ENCODE measurements at places on chromosomes 6 and 20.

- no peak for DNase-seq
These were observed 96.9 kb downstream of the MKKS start for GRCh38 chr20:10336959-10337729.

- no peak for DNase-seq
These were observed 90.7 kb upstream of the CCDC28A start for GRCh38 chr6:138682704-138683527.

DNA sequence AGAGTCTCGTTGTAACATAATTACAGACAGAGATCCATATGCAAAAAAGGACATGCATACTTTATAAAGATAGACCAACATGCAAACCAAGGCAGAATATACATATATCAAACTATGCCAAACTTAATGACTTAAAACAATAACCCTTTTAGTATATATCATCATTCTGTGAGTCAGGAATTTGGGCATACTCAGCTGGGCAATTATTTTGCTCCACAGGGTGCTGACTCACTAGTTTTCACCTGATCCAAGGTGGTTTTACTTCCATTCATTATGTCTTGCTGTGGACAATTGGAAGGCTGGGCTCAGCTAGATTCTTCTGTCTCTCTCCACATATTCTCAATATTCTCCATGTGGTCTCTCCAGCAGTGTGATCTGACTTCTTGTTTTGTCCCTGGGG is 41.2 kb upstream of the RNF146 start:
- no peak for DNase-seq

- DNase-seq, result no peak
These were observed 567.3 kb upstream of the BTBD3 start for GRCh38 chr20:11350126-11351005.

- DNase-seq, result no peak
These were observed 24.8 kb downstream of the TMX4 start for GRCh38 chr20:7994809-7995208.

DNA sequence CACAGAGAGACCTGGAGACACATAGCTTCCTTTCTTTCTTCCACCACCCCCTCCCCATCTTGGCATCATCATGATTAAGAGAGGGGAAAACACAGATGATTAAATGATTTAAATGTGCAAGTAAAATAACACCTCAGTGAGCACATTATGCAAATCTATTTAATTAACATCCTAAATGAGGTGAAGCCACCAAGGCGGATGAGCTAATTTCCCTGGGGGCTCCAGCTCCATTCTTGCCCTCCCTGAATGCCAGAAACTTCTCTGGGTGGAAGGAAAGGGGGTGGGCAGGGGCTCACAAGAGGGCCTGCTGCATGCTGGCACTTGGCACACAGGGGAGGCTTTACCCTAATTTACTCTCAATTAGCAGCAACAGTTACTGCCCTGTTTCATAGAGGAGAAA is 32.5 kb upstream of the TGM2 start:
- DNase-seq, result no peak

- DNase-seq, result no peak
These were observed 64.5 kb downstream of the CTNNBL1 start for GRCh38 chr20:37758332-37758731.

- DNase-seq, result no peak
These were observed 3.1 kb downstream of the PPP1R18 start for GRCh38 chr6:30683183-30683979.

DNA sequence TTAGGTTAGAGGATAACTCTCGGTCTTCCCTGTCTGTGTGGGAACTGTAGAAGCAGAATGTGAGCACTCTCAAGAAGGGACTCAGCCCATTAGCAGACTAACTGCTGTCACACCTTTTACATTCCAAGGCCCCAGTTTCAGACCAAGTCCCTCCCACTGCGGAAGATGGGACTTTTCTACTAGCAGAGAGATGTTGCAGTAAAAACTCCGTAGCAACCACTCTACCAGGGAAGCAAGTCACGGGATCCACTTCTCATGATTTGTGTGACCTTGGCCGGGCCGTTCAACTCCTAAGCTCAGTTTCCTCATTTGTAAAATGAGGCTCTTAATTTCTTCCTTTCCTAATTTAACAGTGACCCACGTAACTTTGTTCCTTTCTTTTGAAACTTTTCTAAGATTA is 77.1 kb upstream of the SLC4A11 start:
- no peak for DNase-seq

GRCh38 chr6:137531376-137532092 is 37.3 kb upstream of the OLIG3 start:
- DNase-seq, result no peak

DNA sequence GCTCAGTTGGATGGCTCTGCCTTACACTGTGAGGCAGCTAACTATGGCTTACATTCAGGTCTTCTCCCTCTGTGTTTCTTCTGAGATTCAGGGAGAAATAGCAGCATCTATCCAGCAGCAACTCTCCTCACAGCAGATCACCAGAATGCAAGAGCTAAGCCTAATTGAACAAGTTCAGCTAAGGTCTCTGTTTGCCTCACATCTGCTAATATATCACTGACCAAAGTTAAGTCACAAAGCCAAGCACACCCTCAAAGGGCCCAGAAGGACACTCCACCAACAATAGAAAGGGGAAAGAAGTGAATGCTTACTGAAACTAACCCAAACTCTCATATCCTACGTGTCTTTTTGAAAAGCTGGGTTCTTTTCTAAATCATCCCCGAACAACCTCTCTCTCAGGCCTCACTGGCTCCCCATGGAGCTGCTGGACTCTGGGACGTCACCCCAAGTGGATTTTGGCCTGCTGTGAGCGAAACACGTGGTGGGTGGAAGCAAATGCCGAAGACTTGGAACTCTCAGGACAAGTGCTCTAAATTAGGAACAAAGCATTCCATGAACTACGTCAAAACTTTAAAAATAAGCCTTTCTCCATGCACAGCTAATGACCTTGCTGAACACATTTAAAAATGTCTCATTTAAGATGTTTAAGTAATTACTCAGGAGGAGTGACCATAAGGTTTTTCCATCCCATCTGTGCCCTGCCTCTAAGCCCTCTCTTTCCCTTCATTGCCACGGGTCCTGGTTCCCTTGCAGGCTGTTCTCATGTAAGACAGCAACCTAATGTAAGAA is 167.5 kb upstream of the PLCB4 start:
- DNase-seq, result no peak

DNA sequence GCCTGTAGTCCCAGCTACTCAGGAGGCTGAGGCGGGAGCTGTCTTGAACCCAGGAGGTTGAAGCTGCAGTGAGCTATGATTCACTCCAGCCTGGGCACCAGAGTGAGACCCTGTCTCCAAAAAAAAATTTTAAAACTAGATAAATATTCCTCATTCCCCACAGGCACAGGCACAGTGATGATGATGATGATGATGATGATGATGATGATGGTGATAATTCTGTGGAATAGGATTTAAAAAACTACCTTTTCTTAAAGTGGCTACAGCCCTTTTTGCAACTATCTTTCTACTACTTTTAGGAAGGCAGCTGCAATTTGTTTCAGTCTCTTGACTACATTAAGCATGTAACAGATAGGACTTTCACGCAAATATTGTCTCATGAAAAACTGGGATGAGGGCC is 76.6 kb upstream of the SCAF8 start:
- no peak for DNase-seq

- no peak for DNase-seq
These were observed 109.5 kb upstream of the SSTR4 start for GRCh38 chr20:22925613-22925983.

DNA sequence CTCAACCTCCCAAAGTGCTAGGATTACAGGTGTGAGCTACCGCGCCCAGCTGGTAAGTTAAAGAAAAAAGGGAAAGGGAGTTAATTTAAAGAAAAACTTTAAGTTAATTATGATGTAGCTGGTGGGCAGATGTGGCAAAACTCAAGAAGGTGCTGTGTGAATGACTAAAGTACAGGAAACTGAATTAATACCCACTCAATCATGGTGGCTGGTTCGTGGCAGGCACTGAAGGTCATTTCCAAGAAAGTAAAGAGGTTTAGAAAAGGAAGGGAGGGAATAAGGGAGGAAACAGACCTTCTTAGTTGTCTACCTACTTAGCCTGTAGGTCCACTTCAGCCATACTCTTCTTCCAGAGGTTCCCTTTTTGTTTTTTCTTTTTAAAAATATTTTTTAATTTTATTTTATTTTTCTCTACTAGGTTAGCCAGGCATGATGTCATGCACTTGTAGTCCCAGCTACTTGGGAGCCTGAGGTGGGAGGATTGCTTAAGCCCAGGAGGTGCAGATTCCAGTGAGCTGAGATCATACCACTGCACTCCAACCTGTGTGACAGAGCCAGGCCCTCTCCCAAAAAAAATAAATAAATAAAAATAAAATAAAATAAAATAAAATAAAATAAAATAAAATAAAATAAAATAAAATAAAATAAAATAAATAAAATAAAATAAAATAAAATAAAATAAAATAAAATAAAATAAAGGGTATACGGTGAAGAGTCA is 11.9 kb upstream of the TGM3 start:
- DNase-seq, result no peak

- DNase-seq, result no peak
These were observed 205.0 kb downstream of the ARID1B start for GRCh38 chr6:156982168-156982567.

DNA sequence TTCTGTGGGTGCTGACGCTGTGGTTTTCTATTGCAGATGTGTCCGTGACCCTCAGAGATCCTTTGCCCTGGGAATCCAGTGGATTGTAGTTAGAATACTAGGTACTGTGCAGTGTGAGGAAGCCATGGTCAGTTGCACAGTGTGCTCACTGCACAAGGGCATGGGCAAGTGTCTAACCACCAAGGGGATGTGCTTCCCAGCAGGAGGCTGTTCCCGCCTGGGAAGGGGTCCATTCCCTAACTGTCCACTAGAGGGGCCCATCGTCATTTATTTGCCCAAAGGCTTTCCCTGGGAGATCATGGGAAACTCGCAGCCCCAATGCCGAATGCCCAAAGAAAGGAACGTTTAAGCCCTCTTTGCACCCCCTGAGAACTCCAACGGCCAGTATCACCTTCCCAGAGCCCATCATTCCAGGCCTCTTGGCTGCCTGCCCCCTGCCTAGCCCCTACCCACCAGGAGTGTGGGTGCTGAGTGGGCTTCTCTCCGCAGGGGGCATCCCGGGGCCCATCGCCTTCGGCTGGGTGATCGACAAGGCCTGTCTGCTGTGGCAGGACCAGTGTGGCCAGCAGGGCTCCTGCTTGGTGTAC is 26.2 kb downstream of the SLCO4A1 start:
- peak; percentile 35 for DNase-seq
